HT-29 (cell line): ENCODE measurements at places on chromosomes 6 and 20. TPM values are rescaled to one million over a fixed set of nuclear protein-coding genes. Genes with fewer than 3 reads are reported as not detected.

The LAMA4 gene
- not detected in 2 replicates for total RNA-seq

DNA sequence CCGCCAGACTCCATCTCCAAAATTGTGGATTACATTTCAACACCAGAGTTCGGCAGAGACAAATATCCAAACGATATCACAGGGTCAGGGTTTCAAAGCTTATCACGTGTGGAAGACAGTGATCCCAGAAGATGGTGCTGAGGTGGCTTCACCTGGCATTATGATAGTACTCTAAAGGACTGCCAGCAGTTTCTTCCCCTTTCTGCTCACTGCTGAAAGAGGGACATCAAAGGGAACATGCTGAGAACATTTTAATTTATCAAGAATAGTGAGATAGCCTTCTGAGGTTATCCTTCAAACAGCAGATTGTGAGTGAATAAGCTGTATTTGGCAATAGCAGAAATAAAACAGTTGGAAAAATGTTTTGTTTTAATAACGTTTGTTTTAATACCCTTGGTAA is 79.7 kb downstream of the FIG4 start:
- no peak for DNase-seq

GRCh38 chr6:97697456-97697855 is 414.4 kb upstream of the MMS22L start:
- DNase-seq, result no peak

- DNase-seq, result peak; percentile 29
These were observed 63.7 kb downstream of the CTNNBL1 start for GRCh38 chr20:37757550-37757949.

- DNase-seq, result no peak
These were observed 631 bp downstream of the PLCB1 start for GRCh38 chr20:8132484-8133309.

The RALY gene
- total RNA-seq, result 290 and 301 TPM in 2 replicates

The TINAG gene
- 0.15 and 1.8 TPM in 2 replicates for total RNA-seq

GRCh38 chr20:31570021-31570463 is 35.0 kb upstream of the ID1 start:
- peak; percentile 34 for DNase-seq

DNA sequence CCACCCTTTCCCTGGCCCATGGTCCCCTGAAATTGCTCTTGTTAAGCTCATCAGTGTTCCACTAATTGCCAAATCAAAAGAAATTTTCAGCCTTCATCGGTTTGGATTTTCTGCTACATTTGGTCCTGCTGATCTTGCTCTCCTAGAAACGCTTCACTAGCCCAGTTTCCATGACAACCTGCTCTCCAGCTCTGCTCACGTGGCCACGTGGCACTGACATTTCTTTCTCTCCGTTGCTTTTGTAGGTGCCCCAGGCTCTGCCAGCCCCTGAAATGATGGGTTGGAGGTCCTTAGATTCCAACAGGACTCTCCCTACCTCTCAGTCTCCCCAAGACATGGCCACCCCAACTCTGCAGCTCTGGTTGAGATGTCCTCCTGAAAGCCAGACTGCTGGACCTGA is 45.8 kb upstream of the NNAT start:
- DNase-seq, result no peak

DNA sequence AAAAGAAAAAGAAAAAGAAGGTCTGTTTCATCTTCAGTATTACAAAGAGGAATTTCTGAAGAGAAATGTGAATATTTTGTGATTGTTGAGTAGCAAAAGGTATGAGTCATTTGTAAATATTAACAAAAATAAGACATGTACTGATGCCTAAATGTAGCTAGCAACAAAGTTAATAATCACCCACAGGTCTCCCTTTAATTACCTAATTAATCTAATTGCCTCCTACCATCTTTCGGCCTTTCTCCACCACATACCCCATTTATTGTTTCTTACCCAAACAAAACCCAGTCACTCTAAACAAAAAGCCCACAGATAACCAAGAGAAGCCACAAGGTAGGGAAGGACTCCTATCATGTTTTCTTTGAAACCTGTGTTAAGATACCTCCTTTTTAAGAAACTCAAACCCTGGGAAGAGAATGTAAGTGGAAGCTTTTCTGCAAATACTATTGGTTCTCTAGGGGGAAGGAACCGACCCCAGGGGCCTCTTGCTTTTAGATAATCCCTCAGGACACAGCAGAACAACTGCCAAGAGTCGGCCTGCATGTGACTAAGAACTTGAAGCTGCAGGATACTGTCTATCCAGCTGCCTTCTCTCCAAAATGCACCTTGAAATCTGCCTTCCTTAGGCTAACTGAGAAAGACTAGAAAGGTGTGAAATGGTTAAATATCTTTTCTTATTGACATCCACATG is 16.1 kb upstream of the STK38 start:
- DNase-seq, result no peak

DNA sequence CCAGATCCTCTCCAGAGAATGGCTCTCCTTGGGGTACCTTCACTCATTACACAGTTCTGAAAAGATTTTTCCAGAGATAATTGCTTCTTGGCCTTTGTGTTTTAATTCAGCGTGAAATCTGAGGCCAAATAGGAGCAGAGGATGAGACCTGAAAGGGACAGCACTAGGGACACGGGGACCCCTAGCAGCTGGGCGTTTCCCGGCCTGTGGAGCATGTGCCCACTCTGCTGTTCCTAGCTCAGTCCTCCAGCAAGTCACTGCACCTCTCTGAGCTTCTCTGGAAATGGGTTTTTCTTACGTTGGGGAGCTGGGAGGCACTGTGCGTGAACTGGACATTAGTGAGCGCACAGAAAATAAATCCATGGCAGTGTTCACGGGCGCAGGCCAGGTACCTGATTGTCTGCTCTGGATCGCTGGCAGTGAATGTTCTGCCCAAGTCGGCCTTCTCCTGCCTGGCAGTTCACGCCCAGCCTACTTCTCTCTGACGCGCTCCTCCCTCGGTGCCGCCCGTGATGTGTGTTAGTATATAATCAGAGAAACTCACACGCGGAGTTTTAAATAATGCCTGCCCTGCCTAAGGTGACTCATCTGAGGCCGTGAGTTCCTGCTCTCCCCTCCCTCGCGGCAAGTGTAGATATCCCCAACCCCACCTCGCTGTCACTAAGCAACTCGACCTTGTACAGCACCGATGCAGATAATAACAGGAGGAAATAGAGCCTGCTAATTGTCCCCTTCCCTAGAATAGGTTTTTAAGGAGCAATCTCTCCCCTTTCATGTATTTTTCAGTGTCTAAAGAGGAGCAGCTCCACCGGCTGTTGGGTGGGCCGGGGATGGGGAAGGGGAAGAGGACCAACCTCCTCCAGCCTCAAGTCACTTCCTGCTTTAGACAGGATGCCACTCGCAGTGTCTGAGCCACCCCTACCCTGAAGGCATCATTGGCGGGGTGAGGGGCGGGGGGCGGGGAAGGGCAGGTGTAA is 2.7 kb upstream of the TUBB2A start:
- peak; percentile 91 for DNase-seq

The RAET1G gene
- 0.51 TPM in 1 of 2 replicates, not detected in the other for total RNA-seq

- no peak for DNase-seq
These were observed 63.3 kb downstream of the PLCG1 start for GRCh38 chr20:41200446-41201202.

- no peak for DNase-seq
These were observed 29.1 kb downstream of the SHLD1 start for GRCh38 chr20:5779071-5779900.

GRCh38 chr6:28218312-28219248 is 6.5 kb upstream of the ZSCAN9 start:
- peak; percentile 77 for DNase-seq

The TMEM244 gene
- total RNA-seq, result not detected in 2 replicates

DNA sequence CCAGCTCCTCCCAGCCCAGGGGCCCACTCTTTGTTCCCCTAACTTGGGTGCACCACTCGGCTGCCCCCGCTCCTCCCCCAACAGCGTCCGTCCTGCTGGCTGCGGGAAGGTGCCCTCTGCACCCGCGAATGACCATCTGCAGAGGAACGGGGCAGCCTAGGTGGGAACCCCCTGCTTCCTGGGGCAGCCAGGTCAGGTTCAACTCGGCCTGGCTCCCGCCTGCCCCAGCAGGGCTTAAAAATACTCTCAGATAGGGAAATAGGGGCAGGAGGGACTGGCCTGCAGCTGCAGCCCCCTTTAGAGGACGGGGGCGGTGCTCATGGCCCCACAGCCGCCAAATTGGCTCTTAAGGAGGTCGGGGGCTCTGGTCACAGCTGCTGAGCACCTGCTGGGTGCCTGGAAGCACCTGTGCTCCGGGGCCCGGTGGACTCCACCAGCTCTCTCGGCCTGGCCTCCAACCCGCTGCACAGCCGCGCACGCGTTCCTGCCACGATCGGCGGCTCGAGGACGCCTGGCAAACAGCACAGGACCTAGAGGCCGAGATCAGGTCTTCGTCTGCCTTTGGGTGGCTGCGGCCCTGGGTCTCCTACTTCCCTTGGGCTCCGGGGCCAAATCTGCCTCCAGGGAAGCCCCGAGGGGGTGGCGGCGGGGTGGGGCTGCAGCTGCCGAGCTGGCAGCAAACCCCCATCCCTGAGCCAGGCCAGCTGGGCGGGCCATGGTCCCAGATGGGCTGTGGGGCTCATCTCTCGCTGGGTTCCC is 700 bp upstream of the LAMA5 start:
- DNase-seq, result peak; percentile 74

GRCh38 chr6:45613656-45614055 is 235.9 kb upstream of the SUPT3H start:
- DNase-seq, result no peak

The SLC17A2 gene
- not detected in 2 replicates for total RNA-seq

The KCNK16 gene
- not detected in 2 replicates for total RNA-seq

- DNase-seq, result no peak
These were observed 120.4 kb downstream of the KHDC1L start for GRCh38 chr6:73104921-73105320.

The GTSF1L gene
- not detected in 2 replicates for total RNA-seq

DNA sequence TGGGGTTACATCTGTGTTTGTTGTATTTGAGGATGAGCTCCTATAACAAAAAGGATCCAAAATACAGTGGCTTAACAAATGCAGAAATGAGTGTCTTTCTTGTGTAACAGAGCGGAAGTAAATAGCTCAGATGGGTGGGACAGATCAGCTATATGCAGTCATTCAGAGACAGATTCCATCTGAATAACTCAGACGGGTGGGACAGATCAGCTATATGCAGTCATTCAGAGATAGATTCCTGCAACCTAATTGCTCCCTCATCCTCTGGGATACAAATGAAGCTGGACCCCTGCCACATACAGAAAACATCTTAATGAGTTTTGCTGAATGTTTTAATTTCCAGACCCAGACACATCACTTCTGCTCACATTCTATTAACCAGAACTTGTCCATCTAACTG is 332.3 kb downstream of the BCKDHB start:
- peak; percentile 81 for DNase-seq

The PAX1 gene
- not detected in 2 replicates for total RNA-seq

DNA sequence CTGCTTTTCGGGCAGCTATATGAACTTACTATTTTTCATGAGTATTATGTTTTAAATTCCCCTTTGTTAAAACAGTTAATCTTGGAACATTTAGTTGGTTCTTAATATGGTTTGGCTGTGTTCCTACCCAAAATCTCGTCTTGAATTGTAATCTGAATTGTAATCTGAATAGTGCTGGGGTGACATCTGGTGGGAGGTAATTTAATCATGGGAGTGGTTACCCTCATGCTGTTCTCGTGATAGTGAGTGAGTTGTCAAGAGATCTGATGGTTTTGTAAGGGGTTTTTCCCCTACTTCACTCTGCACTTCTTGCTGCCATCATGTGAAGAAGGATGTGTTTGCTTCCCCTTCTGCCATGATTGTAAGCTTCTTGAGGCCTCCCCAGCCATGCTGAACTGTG is 305.4 kb upstream of the MAP3K7 start:
- no peak for DNase-seq

GRCh38 chr6:147448775-147449174 is 59.7 kb upstream of the SAMD5 start:
- DNase-seq, result no peak

The TMEM170B gene
- total RNA-seq, result 0.42 and 0.56 TPM in 2 replicates

DNA sequence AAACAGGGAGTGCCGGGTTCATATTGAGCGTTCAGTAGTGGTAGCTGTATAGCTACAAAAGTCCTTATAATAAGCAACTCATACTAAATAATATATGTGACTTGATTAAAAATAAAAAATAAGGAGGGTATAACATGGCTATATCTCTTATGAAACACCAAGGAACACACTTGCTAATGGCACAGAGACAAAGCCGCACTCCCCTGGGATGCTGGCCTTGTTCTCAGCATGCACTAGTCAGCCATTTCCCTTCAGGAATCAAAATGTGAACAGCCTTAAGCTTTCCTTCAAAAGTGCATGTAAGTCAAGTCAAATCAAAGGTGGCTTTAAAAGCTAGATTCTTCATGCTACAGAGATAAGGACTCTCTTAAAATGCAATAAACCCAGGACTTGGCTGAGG is 9.4 kb downstream of the HMGCLL1 start:
- no peak for DNase-seq

- DNase-seq, result no peak
These were observed 48.3 kb downstream of the OR2B6 start for GRCh38 chr6:28005152-28005890.

- peak; percentile 68 for DNase-seq
These were observed 8.5 kb downstream of the TMEM242 start for GRCh38 chr6:157314705-157315321.

- no peak for DNase-seq
These were observed 37.4 kb downstream of the KIAA1755 start for GRCh38 chr20:38222923-38223742.

The PHF1 gene
- 30.8 and 35.5 TPM in 2 replicates for total RNA-seq

DNA sequence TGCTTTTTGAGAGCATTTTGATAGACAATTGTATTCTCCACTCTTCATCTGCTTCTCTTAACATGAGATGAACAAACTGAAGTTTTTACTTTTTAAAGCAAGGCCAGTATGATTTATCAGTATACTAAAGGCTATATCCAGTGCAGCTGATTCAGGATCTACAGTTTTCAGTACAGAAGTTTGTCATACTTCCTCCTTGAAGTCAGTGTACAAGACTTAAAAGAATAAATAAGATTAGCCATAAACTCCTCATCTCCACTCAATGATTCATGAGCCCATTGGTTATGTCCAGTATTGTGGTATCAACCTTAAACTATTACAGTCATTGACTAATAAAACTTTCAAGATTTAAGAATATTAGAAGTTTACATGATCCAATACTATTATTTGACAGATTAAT is 374.8 kb upstream of the EPHA7 start:
- DNase-seq, result no peak

DNA sequence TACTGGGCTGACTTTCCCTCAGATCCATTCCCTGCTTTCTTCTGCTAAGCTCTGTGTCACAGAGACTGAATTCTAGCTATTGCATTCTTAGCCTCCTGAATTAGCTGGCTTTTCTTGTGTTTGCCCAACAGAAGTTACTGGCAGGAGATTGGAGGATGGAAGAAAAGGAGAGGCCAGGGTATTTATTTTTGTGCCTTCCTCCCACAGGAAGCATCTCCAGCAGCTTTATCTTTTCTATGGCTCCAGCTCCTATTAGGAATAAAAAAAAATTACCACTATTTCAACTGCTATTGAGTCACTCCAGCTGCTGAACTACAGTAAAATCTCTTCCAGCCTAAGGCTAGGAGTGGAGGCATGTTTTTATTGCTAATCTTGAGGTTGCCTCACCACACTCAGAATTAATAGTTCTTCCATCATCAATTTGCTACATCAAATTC is 492.4 kb downstream of the RFPL4B start:
- no peak for DNase-seq

The BFSP1 gene
- total RNA-seq, result 0.81 and 1.4 TPM in 2 replicates

- no peak for DNase-seq
These were observed 14.8 kb upstream of the CEP162 start for GRCh38 chr6:84242265-84242664.

The ADGRG6 gene
- 6.6 and 8.1 TPM in 2 replicates for total RNA-seq
